ENCODE measurements at places on chromosomes 7 and 10.

DNA sequence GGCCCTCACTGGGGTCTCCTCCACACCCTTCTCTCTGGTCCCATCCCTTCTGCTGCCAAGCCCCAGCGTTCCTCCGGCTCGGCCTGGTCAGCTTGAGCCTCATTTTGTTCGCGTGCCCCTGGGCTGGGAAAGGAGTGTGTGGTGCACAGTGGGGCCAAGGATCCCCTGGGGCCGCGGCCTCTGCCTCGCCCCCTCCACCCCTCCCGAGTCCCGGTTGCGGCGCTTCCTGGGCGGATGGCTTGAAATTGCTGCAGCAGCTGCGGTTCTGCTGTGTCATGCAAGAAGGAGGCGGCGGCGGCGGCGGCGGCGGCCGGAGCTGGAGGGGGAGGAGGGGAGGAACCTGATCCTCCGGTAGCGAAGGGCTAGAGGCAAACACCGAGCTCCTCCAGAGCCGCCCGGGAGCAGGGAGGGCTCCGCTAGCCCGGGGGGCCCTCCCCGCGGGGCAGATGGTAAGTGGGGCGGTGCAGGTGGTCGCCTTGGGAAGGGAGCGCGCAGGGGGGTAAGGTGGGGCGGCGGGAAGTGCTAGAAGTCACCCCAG is 217.8 kb upstream of the MKLN1 start:
- no peak for DNase-seq

DNA sequence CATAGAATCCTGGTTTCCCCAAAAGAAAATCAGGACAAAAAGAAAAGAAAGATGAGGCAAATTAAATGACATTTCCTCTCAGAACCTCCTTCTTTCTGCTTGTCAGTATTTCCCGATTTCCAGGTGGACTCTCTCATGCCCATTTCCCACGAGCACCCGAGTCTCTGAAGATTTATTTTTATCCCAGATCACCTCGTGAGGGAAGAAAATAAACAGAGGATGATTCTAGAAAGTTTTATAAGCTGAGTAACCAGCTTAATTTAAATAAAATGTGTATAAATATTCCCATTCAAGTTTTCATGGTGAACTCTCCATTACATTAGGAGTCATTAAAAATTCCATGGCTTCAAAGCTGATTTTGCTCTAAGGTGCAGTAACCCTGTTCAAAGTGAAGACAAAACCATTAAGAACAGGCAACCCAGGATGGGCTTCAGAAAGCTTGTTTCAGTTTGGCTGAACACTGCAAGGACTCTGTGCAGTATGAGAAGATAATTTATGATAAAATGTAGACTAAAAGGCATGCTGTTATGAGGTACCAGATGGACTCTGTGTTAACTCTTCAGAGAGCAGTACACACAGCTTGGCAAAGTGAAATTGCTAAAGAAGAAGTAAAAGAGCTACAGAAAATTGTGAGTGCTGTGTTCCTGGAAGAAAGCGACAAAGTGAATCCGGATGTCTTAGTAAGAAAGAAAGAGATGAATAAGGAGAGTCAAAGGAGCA is 521.3 kb upstream of the LRRN3 start:
- DNase-seq: no peak

DNA sequence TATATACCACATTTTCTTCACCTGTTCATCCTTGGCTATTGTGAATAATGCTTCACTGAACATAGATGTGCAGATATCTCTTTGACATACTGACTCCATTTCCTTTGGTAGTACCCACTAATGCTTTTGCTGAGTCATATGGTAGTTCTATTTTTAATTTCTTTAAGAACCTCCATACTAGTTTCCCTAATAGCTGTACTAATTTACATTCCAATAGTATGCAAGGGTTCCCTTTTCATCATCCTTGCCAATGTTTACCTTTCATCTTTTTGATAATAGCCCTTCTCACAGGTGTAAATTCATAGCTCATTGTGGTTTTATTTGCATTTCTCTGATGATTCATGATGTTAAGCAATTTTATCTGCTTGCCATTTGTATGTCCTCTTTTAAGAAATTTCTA is 159.9 kb downstream of the CALCR start:
- no peak for DNase-seq

DNA sequence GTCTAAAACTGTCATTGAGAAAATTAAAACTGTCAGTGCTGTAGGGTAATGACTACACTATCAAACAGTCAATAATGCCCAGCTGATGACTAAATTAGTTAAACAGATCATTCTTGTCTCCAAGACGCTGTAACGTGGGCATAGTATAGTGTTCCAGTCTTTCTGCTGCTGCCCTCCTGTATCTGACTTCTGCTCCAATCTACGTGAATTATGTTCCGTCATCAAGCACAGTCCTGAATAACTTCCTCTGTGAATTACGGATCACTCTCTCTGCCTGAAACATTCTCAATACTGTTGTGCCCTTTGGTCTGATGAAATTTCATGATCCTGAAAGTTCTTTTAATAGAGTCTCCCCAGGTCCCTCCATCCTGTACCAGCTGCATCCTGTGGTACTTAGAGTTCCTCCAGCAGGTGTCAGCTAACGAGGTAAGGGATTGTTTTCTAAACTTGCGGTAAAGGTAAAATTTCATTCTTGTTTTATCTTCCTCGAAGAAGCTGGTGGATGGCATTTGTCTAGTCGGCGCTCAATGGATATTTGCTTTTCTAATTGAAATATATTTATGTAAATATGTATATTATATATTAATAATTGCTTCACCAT is 393.5 kb upstream of the ADARB2 start:
- DNase-seq: no peak

DNA sequence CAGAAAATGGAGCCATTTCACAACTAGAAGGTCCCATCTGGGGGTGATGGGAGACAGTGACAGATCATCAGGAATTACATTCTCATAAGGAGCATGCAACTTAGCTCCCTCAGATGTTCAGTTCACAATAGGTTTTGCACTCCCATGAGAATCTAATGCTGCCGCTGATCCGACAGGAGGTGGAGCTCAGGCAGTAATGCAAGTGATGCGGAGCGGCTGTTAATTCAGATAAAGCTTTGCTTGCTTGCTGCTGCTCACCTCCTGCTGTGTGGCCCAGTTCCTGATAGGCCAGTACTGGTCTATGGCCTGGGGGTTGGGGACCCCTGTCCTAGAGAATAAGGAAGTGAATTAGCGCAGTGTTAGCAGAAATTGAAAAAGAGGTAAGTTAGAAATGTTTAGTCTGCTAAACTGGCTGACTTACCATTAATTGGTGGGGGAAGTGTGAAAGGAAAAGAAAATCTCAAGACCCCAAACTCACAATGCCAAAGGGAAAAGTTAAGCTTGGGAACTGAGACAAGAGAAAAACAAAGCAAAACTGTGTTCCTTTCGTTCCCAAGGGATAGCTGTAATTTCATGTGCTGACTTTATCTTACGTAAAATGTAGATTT is 76.4 kb downstream of the LYZL2 start:
- no peak for DNase-seq

DNA sequence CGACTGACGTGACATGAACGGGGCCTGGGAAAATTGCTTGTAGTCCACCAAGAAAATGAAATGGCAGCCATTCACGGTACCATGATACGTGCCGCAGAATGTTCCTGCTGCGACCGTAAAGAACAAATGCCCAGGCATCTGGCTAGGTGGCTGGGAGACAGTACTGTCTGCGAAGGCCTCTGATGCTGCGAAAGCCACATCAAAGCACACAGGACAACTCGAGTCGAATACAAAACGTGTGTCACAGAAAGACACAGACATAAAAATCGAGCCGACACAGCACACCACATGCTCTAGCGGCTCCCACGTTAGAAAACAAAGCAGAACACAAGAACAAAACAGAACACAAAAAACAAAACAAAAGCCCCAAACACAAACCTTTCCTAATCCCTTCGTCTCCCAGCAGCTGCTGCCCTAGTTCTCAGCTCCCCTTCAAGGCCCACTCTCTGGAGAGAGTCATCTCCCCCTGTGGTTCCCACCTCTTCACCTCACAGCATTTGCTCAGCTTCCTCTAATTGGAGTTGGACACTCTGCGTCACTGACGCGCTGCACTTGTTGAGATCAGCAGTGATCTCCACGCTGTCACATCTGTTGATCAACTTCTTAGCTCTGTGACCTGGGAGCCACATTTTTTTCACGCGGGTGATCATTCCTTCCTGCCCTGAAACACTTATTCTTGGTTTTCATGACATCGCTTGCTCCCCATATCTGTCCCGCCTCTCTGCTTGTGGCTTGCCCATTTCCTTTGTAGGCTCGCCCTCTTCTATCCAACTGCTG is 112.2 kb downstream of the CLEC2L start:
- no peak for DNase-seq

GRCh38 chr7:12735923-12736322 is 48.5 kb downstream of the ARL4A start:
- DNase-seq: no peak

DNA sequence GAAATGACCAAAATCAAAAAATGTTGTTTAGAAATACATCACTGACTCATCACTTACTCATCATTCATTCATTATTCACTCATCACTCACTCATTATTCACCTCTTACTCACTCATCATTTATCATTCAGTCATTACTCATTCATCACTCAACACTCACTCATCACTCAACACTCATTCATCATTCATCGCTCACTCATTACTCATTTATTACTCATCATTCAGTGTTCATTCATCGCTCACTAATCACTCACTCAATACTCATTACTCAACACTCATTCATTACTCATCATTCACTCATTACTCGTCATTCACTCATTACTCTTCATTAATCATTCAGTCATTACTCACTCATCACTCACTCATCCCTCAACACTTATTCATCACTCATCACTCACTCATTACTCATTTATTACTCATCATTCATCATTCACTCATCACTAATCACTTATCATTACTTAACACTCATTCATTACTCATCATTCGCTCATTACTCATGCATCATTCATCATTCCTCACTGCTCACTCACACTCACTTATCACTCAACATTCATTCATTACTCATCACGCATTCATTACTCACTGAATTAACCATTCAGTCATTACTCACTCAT is 238.5 kb downstream of the ADARB2 start:
- DNase-seq: no peak

GRCh38 chr10:128780156-128780761 is 654.0 kb upstream of the MKI67 start:
- DNase-seq: no peak

GRCh38 chr7:39130857-39131526 is 153.3 kb downstream of the POU6F2 start:
- no peak for DNase-seq

- no peak for DNase-seq
These were observed 172.9 kb upstream of the SEMA3E start for GRCh38 chr7:83821866-83822265.

DNA sequence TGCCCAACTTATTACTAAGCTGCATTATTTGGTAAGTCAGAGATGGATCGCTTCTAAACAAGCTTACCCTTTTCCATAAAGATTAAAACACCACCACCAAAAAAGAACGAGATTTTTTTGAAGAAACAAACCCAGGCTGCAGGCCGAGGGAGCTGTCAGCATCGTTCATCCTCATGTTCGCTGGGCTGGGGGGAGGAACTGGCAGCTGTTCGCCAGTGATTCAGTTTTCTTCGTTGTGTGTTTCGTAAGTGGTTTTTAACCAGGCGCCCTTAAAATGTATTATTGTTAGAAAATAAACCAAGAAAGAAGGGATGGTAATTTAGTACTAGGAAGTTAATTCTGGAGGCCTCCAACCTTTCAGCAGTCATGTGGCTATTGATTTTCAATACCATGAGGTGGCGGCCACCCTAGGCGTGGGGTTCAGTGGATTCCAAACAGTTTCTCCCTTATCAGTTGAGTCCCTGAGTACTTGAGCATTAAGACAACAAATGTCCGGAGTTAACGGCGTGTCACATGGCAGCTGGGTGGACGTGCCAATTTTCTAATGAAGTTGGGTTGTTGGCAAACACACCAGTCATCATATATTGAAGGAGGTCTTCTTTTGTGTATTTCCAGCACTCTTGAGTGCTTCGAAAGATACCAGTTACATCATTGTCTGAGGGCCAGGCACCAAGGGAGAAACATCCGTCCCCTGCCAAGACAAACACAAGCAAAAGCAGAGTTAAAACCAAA is 173.2 kb downstream of the EBF3 start:
- no peak for DNase-seq

DNA sequence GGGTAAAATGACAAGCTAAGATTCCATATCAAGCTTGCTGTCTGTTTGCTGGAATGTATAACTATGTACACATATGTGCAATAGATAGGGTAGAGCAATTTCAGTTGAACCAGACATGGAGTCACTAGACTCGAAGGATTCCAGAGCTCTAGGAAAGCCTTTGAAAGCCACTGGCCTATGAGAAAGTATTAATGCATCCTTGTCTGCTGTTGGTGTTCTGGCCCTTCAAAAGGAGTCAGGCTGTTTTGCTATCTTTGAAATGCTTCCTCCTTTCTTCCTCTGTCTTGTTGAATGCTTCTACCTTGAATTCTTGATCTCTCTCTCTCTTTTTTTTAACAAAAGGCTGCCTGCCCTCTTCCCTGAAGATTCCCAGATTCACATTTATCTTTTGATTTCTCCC is 20.8 kb upstream of the HGF start:
- no peak for DNase-seq

- no peak for DNase-seq
These were observed 103.0 kb downstream of the LRRC4 start for GRCh38 chr7:127928222-127928621.

- DNase-seq: peak; percentile 87
These were observed 43.2 kb upstream of the FAM133B start for GRCh38 chr7:92633211-92633906.

GRCh38 chr10:52208365-52208764 is 105.7 kb upstream of the DKK1 start:
- DNase-seq: no peak

GRCh38 chr7:131858611-131859010 is 302.2 kb upstream of the PODXL start:
- DNase-seq: no peak

- DNase-seq: peak; percentile 24
These were observed 21.8 kb downstream of the AKR1E2 start for GRCh38 chr10:4847561-4848355.

GRCh38 chr10:28812384-28813372 is 135.4 kb downstream of the BAMBI start:
- no peak for DNase-seq

GRCh38 chr10:112538168-112538567 is 91.2 kb downstream of the VTI1A start:
- DNase-seq: no peak

DNA sequence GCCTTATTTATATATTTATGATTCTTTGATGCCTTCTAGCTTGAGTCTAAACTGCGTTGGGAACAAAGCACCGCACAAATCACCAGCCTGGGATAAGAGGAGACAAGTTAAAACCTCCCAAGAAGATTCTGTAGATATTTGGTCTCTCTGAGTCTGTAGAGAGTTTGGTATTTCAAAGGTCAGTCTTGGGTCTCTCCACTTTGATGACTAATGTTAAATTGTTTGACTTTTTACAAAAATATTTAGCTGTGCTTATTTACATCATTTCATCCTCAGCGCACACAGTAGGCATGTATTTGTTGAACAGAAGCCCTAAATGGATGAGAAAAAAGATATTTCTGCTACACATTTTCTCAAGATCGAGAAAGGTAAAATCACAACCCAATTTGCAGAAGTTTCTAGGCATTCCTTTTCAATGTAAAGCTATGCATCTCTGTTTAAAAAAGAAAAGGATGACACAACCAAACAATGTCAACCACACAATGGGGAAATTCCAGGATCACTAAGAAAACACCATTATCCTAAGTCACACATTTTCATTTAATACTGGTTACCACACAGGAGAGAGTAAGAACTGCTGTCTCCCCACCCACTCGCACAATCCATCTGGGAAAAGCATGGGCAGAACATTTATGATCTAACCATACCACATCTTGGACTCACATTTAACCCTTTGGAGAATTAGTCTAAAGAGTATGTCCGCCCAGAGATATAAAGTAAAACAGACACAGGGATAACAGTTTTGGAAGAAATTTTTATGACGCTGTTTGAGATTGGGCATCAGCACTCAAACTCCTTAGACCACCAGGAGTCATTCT is 4.4 kb downstream of the CDK6 start:
- peak; percentile 89 for DNase-seq

Data from HFF-Myc (cell line).